ENCODE measurements at places on chromosomes 5 and 9. TPM values are rescaled to one million over a fixed set of nuclear protein-coding genes. Genes with fewer than 3 reads are reported as not detected.

GAPT gene
- not detected for total RNA-seq

SEPTIN8 gene
- 67.4 TPM for total RNA-seq

MYOZ3 gene
- total RNA-seq = 0.30 TPM

SLC46A2 gene
- total RNA-seq = not detected

ARHGAP26 gene
- total RNA-seq = 3.6 TPM

Measured in smooth muscle cell of the umbilical artery (primary cell).